Trophoblast cell (in vitro differentiated cells and primary cell): ENCODE measurements at places on chromosomes 5 and 9.

GRCh38 chr5:155919126-155919525, 407.8 kb upstream of the SGCD start:
- DNase-seq, result no peak

DNA sequence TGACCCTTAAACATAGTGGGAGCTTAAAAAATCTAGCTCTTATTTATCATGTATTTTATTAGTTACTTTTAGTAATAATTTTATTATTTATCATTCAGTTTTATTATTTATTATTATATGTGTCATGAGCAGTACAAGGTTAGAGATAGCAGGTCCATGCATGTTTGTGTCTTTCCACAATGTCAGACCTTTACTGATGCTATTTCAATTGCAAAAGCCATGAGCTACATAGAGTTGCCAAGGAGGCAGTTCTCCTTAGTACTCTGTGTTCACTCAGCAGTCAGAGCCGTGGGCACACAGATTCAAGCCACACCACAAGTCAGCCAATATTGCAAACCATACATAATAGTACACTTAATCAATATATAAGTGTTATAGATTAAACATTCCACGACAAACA, 157.9 kb upstream of the NTRK2 start:
- DNase-seq, result no peak

DNA sequence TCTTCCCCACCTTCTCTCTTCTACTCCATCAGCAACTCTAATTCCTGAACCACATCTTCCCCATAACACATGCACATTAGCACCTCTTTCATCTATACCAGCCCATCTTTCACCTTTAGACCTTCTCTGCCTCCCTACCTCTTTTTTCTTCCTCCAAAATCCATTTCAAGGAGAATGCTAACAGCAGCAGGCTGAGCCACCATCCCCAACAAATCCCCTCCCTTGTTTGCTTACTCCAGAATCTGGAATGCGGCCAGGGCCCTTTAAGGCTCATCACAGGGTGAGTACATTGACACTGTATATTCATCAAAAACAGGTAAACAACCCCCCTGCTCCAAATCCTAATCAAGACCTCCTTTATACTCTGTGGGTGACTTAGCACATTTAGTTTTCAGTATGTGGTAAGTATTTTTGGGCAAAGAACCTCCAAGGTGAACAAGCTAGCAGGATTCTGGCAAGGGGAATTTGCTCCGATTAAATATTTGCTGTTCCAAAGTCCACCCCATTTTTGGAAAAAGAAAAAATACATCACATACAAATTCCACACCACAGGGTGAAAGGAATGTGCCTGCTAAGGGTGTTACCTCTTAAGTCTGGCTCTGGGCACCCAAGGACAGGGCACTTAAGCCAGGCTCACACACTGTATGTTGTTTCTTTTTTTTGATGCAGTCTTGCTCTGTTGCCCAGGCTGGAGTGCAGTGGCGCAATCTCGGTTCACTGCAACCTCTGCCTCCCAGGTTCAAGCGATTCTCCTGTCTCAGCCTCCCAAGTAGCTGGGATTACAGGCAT, 71.4 kb downstream of the SERINC5 start:
- DNase-seq, result peak; percentile 32

DNA sequence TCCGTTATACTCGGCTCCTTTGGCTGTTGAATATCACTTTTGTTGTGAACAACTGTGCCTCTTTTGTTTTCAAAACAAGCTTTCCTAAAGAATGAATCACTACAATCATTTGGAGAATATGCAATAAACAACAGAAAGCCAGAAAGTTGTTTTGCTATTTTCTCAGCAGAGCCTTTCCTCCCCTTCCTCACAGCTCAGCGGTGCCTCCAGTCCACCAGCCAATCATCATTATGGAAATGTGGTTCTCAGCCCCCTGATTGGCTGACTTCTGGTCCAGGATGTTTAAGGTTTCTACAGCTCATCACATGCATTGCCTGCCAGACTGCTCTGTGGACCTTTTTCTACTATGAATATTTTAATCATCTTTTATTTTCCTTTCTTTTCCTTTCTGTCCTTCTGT, 9.1 kb upstream of the ZNF608 start:
- no peak for DNase-seq

DNA sequence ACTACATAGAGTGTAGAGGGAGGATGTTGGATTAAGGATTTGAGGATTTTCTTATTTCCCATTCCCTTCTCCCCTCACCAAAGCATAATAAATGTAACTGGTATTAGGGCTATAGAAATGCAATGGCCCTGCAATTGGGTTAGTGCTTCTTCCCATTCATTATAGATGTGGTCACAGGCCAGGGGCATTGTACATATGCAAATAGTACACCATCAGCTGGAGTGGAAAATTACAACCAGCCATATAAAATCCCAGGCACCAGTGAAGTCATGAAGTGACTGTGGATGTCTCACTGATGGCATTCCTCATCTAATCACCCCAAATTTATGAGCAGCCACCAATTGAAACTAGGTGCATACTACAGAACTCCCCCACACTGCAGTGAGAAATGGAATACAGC, 105.9 kb downstream of the PLK2 start:
- DNase-seq, result no peak

GRCh38 chr9:1939466-1939865, 75.7 kb upstream of the SMARCA2 start:
- no peak for DNase-seq

- peak; percentile 55 for DNase-seq
Observed at GRCh38 chr5:89120719-89121118, 237.7 kb upstream of the MEF2C start.

DNA sequence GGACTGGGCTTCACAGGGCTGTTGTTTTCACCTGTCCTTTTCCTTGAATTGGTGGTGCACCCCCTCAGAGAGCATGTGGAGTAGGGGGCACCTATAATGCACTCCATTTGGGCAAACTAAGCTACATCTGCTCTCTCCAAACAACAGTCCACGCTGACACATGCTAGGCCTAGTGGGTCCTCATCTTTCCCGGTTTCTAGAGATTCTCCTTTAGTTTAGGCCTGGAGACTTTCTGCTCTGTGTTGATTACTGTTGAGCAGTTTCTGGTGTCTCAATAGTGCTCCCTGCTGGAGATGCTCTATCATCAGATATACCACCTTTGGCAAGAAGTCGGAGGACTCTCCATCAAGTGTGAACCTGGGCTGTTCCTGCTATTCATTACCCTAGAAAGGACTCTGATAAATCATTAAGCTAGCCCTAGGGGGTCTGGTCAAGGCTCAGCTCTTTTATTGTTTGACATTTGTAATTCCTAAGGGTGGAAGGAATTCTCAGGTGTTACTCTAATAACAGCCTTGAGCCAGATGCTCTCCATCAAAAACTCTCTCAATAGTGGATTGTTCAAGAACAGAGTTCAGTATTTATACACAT, 64.0 kb upstream of the FYB1 start:
- peak; percentile 60 for DNase-seq
